ENCODE measurements at places on chromosomes 1 and 21.

- no peak for DNase-seq
Measured at GRCh38 chr1:10045480-10046355, 13.0 kb downstream of the UBE4B start.

GRCh38 chr1:113821916-113822315 is 9.6 kb upstream of the RSBN1 start:
- no peak for DNase-seq

DNA sequence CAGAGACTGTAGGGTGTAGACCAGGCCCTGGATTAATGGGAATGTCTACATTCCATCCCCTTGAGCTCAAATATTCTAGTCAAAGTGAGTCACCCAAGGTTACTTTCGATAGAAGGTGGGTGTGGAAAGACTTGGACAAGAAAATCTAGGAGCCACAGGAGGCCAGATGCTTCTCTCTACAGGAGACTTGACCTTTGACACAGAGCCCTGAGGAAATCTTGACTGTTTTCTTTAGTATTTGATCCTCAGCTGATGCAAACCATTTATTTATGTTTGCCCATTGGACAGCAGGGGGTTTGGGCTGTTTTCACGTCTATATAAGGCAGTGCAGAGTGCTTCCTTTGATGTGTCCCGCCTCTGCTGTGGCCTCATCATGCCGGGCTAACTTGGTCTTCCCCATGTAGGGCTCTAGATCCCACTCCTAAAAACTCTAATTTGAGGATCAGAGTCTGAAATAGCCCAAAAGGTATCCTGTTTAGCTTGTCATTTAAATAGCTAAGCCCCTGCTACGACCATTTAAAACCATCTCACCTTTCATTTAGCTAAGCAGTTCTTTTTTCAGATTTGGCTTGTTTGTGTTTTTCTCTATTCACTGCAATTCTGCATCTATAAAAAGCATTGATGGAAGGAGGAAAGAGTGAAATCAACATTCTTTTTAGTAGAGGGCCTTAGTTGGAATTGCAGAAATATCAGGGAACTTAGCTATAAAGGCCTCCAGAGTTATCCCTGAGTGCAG is 15.5 kb upstream of the MAP3K7CL start:
- peak; percentile 89 for DNase-seq

DNA sequence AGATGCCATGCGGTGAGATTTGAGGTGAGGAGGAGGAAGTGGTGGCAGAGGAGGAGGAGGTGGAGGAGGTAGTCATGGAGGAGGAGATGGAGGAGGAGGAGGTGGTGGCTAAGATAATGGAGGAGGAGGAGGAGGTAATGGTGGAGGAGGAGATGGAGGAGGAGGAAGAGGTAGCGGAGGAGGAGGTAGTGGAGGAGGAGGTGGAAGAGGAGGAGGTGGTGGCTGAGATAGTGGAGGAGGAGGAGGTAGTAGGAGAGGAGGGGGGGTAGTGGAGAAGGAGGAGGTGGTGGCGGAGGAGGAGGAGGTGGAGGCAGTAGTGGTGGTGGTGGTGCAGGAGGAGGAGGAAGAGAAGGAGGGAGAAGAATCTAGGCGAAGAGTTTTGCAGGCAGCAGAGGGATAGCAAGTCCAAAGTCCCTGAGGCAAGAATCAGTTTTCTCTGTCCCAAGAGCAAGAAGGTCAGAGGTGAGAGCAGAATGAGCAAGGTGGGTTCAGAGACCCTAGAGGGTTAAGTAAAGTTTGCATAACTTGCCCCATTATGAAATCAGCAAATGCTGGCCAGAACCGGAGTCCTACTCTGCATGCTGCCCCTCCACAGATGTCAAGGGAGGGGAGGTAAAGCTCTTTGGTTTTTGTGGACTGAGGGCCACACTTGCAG is 38.9 kb upstream of the GNPAT start:
- no peak for DNase-seq

- no peak for DNase-seq
Measured at GRCh38 chr21:41008974-41009373, 159.0 kb upstream of the BACE2 start.

DNA sequence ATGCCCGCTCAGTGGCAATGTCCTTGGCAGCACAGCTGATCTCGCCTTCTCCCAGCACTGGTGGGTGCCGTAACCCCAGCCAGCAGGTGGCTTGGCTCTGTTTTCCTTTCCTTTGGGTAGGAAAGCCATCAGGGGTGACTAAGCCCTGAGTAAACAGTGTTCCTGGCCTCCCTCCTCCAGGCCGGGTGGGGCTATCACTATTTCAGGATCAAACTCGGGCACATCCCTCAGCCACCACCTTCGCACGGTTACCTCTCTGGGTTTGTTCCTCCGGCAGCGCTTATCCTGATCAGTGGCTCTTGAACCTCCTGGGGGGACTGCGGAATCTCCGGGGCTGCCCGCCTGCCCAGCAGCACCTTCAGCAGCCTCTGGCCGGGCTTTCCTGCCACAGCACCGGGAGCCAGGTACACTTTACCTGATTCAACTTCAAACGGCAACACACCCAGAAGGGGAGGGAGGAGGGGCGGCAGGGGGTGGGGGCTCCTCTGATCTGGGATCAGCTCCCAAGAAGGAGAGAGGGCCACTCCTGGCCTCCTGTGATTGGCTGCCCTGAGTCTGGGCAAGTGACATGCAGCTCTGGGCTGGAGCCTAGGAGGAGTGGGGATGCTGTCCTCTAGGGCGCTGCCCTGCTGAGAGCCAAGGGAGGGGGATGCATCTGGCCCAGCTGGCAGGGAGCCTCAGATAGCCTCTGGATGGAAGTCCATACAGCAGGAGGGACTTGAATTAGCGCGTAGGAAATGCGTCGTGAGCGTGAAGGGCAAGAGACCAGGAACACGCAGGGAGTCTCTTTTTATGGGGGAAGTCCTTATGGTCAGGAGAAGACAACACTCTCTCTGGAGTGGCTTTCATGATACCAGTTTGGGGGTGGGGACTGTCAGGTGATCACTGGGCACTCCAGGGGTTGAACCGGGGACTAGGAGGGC is at the start of gene ASCL5:
TSS of gene ASCL5 (minus strand) at position 353 of the 923 bp plus-strand sequence. CDS start 11,812 bp downstream, outside the sequence.
- peak; percentile 68 for DNase-seq

- DNase-seq = no peak
Measured at GRCh38 chr1:236398538-236398937, 4.5 kb downstream of the EDARADD start.

DNA sequence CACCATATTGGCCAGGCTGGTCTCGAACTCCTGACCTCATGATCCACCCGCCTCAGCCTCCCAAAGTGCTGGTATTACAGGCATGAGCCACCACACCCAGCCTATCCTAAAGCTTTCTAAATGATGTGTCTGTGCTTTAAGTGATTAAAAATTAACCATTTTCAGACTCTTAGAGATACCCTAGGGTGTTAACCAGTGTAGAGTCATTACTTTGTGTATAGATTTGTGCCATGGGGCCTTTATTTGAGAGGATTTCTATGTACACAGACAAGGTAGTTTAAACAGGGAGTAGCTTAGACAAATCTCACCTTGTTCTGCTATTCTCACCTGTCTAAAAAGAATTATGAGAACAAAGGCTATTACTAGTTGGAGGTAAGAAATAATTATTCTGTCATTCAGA is 12.7 kb upstream of the PLEKHM2 start:
- no peak for DNase-seq

DNA sequence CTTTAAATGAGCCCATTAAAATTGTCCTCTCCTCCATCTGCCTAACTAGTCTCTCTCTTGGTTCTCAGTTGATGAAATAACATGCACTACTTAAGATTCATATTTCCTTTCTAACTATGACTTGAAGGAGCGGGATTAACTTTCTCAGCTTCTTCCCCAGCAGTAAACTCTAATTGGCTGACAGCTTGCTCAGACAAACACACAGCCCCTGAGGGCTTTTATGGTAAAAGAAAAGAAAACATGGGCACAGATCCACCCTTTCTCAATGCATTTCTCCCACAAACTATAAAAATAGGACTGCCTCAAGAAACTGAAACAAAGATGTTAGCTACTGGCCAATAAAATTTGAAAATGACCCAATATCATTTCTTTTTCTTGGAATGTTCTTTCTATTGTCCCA is 703.1 kb downstream of the ADGRL2 start:
- DNase-seq = peak; percentile 81

GRCh38 chr21:45086337-45086958 is 12.1 kb downstream of the ADARB1 start:
- DNase-seq = no peak

GRCh38 chr1:22754824-22755223 is 44.2 kb downstream of the EPHB2 start:
- DNase-seq = no peak

DNA sequence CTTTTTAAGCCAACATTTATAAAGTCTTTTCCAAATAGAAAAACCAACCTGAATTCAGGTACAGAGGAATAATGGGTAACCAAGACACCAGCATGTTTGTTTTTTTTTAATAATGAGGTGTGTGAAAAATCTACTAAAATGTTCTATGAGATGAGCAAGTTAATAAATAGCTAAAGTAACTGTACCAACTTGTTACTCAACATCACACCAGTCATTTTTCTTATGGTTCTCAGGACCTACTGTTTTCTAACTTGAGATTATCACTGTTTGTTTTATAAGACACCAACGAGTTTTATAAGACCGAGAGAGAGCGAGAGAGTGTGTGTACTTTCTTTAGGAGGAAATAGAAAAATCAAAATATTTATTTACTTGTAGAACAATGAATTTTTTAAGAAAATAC is 12.4 kb downstream of the ELK4 start:
- no peak for DNase-seq

DNA sequence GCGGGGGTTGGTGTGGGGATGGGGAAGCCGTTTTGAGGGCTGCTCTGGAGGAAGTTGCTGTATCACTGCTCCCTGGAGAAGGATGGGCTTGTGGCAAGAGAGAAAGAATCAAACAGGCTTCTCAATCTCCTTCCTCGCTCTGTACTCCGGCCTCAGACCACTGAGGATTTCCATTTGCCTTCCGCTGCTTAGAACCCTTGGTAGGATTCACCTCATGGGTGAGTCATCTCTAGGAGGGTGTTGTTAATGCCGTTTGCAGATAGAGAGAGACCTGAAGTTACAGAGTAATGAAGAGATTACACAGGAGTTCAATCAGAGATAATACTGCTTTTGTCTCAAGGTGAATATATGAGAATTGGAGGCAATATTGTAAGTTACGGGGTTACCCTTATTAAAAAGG is 15.3 kb downstream of the SLC35F3 start:
- DNase-seq = no peak

- no peak for DNase-seq
Measured at GRCh38 chr1:88179943-88180342, 504.1 kb upstream of the PKN2 start.

- DNase-seq = peak; percentile 87
Measured at GRCh38 chr1:48028218-48029069, 31.3 kb upstream of the TRABD2B start.

GRCh38 chr1:18668750-18669404 is 38.2 kb downstream of the PAX7 start:
- peak; percentile 99 for DNase-seq

GRCh38 chr1:23473037-23473800 is 10.8 kb downstream of the ASAP3 start:
- DNase-seq = peak; percentile 78

- DNase-seq = no peak
Measured at GRCh38 chr1:184824691-184825323, 70.1 kb upstream of the EDEM3 start.

All from epithelial cell of esophagus (primary cell).